ENCODE measurements at places on chromosomes 5 and 9.

DNA sequence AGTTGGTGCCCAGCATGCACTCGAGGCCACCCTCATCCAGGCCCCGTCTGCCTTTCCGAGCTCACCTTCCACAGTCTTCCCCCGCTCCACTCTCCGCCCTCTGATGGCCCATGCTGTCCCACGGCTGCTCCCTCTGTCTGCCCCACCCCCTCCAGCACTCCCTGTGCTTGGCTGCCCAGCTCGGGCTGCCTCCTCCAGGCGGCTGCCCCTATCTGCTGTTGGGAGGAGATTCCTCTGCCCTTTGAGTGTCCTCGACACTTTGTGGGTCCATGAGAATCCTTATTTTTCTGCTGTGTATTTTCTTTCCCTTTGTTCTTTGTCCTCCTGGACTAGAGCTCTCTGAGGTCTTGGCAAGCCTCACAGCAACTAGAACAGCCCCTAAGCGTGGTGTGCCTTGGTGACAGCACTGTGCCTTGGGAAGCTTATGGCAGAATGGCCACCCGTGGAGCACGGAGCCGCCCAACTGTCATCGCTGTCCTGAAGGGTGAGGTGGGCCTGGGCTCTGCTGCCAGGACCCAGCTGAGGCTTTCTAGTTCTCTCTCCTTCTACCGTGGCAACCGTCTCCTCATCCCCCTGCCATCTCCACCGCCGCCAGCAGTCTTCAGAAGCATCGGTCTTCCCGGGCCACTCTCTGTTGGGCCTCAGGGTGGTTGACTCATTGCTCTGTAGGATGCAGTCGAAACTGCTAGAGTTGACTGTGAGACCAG is 5.2 kb downstream of the NTMT1 start:
- peak; percentile 55 for DNase-seq

GRCh38 chr9:124255222-124255621 is 2.5 kb upstream of the NEK6 start:
- DNase-seq: no peak

- DNase-seq: peak; percentile 74
Observed at GRCh38 chr9:21810388-21810787, 8.0 kb downstream of the MTAP start.

GRCh38 chr5:16740066-16740810 is 123.4 kb upstream of the RETREG1 start:
- no peak for DNase-seq

DNA sequence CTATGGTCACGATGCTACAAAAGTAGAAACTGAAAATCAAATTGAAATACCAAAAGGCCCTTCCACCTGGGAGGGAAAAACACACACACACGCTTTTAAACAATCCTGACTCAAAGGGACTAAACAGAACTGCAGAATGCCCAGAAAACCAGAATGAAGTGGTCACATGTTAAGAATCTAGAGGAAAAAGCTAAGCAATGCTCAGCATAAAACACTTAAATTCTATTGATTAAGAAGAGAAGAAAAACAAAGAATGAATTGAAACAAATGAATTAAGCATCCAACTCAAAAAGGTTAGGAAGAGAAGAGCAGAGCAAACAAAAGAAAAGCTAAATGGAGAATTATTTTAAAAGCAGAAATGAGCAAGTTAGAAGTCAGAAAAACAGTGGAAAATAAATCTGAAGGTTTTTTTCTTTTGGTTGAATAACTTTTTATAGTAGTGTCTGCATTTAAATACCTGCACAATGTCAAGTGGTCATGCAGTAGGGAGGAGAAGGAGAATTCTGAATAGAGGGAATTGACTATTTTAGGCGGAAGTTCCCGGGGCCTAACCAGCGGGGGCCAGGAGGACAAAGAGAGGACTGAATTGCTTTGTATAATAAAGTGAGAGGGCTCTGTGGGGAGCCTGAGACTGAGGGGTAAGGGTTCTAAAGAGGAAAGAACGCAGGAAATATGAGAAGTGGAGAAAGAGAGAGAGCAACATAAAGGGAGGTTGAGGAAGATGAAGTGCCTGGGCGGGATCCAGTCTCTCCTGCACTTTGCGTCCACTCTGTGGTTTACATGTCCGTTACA is 146.8 kb downstream of the ATPSCKMT start:
- DNase-seq: no peak
